ENCODE measurements at places on chromosomes 13 and 19.
A peak's percentile ranks its signal among the peaks of the same experiment; 100 is the strongest.

GRCh38 chr13:20399961-20400360 is 125.7 kb downstream of the CRYL1 start:
- DNase-seq, result no peak

DNA sequence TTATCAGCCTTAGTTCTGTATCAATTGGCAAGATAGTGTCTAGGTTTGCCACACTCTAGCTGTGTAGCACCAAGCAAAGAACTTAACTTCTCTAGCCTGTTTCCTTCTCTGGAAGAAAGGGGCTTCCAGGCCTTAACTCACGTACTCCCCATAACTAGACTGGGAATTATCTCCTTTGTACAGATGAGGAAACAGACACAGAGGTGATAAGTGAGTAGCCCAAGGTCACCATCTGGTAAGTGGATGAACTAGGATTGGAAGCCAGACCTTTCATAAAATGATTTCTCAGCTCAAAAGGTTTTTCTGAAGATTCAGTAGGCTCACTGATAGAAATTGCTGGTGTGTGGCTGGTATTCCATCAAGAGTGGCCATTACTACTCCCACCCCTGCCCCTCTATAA is 3.1 kb downstream of the ZNF428 start:
- DNase-seq, result no peak

DNA sequence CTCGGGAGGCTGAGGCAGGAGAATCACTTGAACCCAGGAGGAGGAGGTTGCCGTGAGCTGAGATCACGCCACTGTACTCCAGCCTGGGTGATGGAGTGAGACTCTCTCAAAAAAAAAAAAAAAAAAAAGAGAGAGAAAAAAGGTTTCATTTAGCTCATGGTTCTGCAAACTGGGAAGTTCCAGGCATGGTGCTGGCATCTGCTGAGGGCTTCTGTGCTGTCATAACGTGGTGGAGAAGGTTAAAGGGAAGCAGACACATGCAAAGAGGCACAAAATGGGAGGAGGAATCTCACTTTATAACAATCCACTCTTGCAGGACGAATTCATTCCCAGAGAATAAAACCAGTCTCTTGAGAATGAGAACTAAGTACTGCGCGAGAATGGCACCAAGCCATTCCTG is 34.9 kb upstream of the SIAH3 start:
- DNase-seq, result no peak

DNA sequence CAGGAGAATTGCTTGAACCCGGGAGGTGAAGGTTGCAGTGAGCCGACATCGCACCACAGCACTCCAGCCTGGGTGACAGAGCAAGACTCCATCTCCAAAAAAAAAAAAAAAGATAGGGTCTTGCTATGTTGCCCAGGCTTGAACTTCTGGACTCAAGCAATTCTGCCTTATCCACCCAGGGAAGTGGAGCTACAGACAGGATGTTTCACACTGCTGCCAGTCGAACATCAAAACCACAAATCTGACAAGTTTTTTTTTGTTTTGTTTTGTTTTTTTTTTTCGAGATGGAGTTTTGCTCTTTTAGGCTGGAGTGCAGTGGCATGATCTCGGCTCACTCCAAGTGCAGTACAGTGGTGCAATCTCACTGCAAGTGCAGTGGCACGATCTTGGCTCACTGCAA is 10.8 kb downstream of the XPO4 start:
- DNase-seq, result no peak

DNA sequence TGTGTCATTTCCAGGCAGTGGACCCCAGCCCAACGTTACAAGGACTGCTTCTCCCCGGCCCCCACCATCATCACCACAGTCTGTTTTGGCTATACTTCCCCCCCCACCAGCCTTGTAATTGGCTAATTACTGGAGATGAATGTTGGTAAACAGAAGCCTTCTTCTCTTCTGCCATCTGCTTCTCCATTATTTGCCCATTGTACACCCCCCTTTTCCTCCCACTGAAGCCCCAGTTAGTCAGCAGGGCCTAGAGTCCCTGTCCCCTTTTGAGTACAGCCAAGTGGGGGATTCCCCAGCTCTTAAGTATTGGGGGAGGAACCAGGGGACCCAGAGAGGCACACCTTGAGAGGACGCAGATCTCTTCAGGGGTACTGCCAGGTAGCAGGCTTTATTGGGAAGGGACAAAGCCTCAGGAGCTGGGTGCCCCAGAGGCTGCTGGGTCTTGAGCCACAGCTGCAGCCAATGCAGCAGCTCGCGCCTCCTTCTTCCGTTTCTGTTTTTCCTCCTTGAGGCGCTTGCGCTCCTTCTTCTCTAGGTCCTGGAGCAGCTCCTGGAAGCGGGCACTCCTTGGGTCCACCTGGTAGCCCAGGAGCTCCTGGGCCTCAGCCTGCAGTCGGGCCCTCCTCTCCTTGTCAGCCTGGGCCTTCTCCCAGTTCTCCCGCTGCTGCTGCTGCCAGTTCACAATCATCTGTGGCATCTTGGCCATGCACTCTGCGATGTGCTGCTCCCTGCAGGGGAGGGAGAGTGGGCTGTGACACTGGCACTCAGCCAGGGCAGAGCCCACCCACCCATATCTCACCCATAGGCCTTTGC is 3.0 kb downstream of the GADD45GIP1 start:
- no peak for DNase-seq

DNA sequence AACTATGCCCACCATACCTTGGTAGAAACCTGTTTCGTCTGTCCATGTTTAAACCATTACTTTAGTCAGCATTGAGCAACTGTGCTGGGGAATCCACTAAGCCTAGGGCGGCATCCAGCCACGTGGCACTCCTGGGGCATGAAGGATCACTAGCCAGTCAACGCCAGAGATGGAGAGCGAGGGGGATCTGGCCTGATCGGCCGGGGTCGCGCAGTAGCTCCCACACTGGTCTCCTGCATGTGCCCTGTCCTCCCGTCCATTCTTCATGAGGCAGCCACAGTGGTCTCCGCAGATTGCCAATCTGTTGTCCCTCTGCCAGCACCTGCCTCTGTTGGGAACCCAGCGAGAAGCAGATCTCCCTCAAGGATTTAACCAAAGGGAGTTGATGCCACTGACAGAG is 109.4 kb downstream of the DPF1 start:
- no peak for DNase-seq

GRCh38 chr19:35328851-35329285 is at the start of gene CD22:
Gene CD22 (plus strand): TSS chr19:35329187. CDS start chr19:35332041, 2,854 bp downstream.
- DNase-seq, result no peak

DNA sequence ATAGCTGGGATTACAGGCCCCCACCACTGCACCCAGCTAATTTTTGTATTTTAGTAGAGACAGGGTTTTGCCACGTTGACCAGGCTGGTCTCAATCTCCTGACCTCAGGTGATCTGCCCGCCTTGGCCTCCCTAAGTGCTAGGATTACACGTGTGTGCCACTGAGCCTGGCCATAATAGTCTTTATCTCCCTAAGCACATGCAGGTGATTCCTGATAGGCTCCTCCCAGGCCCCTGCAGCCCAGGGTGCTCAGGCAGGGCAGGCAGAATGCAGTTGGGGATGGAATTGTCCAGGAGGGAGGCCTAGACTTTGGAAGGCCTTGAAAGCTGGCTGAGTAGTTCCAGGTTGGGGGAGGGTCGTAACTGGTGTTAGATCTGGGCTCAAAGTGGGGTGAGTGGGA is 8.5 kb downstream of the ZNF526 start:
- no peak for DNase-seq

DNA sequence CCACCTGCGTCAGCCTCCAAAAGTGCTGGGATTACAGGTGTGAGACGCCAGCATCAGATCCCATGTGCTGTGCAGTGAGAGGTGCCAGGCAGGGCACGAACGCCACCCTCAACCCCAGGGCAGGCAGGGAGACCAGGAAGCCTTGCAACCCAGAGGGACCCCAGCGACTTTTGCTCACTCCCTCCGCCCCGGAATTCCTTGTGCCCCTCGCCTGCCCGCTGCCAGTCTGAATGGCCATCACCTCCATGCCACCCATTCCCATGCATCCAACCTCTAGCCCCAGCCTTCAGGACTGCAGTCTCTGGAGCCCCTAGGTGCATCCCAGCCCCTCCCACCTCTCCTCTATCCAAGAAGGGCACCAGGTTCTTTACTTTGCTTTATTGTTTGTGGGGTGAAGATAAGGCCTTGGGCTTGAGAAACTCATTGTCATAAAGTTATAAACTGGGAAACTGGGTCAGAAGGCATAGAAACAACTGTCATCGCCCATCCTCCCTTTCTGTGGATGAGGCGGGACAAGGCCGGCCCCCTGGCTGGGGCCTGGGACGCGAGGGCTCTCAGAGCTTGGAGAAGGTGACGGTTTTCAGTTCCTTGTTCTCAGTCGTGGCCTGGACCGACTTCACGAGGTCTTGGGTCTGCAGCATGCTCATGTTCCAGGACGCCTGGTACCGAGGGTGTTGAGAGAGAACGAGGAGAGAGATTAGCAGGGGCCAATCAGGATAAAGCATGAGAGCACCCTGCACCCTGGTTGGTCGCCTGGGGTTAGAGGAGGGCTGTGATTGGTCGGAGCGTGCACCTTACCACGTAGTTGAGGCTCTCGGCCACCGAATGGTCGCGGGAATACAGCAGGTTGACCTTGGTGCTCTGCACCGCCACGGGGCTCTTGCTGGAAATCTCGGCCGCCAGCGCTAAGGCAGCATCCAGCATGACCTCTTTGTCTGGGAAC is 2.6 kb upstream of the LGALS4 start:
- no peak for DNase-seq

DNA sequence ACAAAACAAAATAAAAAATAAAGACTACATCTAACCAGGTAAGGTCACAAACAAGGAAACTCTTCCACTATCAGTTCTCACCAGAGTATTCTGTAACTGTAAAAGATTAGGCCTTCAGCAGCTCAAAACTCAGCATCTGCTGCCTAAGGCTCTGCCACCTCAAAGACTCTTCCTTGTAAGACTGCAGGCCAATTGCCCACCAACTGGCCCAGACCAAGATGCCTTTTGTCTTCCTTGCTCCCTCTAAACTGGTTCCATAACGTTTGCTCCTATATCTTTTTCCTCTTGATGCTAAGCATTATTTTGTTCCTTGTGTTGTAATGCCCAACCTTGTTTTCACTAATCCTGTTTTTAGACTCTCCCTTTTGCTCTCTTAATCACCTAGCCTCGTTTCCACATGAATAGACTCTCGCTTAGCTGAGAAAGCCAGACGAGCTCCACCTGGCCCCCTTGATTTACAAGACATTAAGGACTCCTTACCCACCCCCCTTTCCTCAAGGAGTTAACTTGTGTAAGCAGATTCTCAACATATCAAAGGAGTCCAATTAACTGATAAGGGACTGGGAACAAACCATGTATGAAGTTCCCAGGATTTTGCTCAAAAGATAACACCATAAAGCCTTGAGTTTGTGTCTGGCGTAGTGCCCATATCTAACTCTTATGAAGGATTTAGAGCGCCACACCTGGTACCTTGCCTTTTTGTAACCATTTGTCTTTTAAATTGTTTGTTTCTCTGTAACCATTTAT is 1.5 kb downstream of the ZNF814 start:
- DNase-seq, result no peak

DNA sequence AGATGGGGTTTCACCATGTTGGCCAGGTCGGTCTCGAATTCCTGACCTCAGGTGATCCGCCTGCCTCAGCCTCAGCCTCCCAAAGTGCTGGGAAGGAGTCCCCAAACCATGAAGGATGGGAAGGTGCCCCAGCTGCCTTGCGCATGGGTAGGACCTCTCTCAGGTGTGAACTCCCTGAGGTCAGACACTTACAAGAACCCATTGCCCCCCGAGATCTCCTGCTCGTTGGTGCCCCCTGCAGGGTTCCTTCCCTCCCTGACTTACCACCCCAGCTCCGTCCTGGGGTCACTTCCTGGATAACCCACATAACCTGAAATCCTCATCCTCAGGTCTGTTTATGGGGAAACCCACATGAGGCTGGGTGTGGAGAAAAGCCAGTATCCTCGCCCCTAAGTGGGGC is 41.7 kb downstream of the UNC13A start:
- no peak for DNase-seq

- DNase-seq, result no peak
Observed at GRCh38 chr13:43223216-43223615, 199.8 kb downstream of the DNAJC15 start.

GRCh38 chr19:31214997-31215396 is 134.2 kb downstream of the TSHZ3 start:
- no peak for DNase-seq

DNA sequence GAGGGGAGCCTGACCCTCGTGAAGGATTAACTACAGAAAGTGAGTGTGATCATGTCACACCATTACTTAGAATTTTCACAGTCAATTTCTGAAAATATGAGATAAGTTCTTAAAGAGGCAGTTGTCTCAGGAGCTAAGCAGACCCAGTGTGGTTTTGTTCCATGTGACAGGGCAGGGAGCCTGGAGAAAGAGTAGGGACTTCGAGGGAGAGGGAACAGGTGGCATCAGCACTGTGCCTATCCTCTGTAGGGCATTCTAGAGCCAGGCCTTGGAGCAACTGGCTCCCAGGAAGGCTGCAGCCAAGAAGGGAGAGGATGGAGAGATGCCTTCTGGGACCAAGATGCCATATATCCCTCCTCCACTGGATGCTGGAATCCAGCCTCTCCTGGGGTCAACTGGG is 183.0 kb downstream of the TSHZ3 start:
- no peak for DNase-seq

DNA sequence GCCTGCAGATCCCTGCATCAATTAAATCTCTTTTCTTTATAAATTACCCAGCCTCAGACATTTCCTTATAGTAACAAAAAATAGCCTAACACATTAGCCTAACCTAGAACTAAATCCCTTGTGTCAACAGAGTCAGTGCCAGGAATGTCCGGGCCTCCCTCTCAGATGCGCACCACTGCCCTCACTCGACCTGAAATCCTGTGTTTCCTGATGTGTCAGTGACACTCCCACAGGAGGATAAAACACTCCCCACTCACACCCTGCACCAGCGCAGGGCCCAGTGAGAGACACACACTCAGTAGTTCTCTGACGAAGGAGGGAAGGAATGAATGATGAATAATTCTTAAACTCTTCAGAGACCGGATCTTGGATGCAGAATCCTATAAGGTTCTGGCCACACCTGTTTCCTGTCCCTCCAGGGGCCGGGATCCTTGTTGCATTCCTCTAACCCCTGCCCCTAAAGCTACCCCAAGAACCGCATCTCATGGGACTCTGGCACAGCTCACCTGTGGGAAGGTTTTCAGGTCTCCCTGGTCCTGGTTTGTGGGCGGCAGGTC is 3.1 kb downstream of the CEACAM3 start:
- no peak for DNase-seq

DNA sequence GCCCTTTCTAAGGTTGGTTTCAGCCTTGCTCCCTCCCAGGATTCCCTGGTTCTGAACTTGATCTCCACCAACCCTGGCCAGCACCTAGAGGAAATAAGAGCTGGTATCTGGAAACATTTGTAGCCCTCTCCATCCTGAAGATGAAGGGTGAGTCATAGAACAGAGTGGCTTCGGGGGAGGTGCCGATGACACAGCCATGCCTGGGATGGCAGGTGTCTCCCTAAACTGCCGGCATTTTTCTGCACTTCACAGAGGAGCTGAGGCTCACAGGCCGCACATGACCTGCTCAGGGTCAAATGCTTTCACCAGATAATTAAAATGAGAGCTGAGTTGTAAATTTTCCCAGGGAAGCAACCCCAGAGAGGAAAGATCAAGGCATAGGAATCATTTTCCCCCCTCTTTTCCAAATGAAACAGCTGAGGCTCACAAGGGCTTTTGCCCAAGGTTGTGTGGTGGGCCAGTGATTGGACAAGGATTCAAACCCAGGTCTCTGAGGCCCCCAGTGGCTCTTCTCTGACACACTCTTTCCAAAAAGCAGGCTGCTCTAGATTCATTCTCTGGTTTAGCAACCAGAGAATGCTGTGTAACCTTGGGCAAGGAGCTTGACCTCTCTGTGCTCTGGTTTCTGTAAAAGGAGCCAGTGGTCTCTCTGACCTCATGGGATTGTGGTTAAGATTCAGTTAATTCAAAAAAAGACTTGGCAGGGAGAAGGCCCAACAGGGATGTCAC is 1.2 kb upstream of the SLC25A42 start:
- DNase-seq, result peak; percentile 58
